ENCODE measurements at places on chromosomes 4 and X. TPM values are rescaled to one million over a fixed set of nuclear protein-coding genes. Genes with fewer than 3 reads are reported as not detected.

GRCh38 chr4:55604996-55605395, 13.0 kb upstream of the PDCL2 start:
- no peaks in the 10 kb centered on the region for H3K4me1 ChIP-seq
- H3K4me3 ChIP-seq = no peak overlapping the region
- H3K27me3 ChIP-seq = no peaks in the 10 kb centered on the region
- no peaks in the 10 kb centered on the region for H3K36me3 ChIP-seq
- DNase-seq = no peak

GRCh38 chr4:130722361-130722760, 1626.4 kb downstream of the C4orf33 start:
- H3K36me3 ChIP-seq = no peaks in the 10 kb centered on the region
- H3K27ac ChIP-seq = no peak overlapping the region
- no peaks in the 10 kb centered on the region for H3K4me1 ChIP-seq
- DNase-seq = no peak

DNA sequence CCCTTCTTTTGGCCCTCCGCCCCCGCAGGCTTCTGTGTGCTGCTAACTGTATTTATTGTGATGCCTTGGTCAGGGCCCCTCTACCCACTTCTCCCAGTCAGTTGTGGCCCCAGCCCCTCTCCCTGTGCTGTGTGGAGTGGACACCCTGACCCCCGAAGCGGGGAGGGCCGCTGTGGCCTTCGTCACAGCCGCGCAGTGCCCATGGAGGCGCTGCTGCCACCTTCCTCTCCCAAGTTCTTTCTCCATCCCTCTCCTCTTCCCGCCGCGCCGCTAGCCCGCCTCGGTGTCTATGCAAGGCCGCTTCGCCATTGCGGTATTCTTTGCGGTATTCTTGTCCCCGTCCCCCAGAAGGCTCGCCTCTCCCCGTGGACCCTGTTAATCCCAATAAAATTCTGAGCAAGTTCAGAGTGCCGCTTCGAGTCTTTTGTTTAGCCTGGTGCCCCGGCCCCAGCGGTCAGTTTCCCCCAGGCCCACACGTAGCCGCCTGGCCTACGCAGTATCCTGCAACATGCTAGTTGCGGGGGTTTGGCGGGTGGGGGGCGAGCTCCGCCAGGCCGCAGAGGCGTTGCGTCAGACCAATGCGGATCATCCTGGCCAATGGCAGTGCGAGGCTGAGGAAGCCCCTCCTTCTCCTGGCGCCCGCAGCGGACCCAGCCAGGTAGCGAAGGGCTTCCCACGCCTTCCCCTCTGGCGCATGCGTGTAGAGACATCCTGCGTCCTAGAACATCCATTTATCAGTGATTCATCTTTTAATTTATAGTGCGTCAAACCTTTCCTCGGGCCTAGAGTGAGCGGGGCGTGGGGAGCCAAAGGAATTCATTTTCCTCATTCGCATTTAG, 5.6 kb upstream of the KANTR start:
- peak overlapping the region; percentile 72 for H3K4me3 ChIP-seq
- peak; percentile 92 for DNase-seq
- H3K4me1 ChIP-seq = peaks cover 4% of the 10 kb centered on the region
- peaks cover 4% of the 10 kb centered on the region for H3K27me3 ChIP-seq
- peaks cover 8% of the 10 kb centered on the region for H3K36me3 ChIP-seq

- H3K36me3 ChIP-seq = no peaks in the 10 kb centered on the region
- H3K27ac ChIP-seq = no peak overlapping the region
- no peaks in the 10 kb centered on the region for H3K27me3 ChIP-seq
- no peaks in the 10 kb centered on the region for H3K4me1 ChIP-seq
- H3K4me3 ChIP-seq = no peak overlapping the region
- no peak for DNase-seq
Measured at GRCh38 chr4:3044870-3045819, 29.2 kb downstream of the HTT-AS start.

- H3K36me3 ChIP-seq = no peaks in the 10 kb centered on the region
- no peak overlapping the region for H3K27ac ChIP-seq
- H3K27me3 ChIP-seq = no peaks in the 10 kb centered on the region
- no peaks in the 10 kb centered on the region for H3K4me1 ChIP-seq
- DNase-seq = no peak
Measured at GRCh38 chr4:114659386-114660008, 60.9 kb downstream of the UGT8 start.

DNA sequence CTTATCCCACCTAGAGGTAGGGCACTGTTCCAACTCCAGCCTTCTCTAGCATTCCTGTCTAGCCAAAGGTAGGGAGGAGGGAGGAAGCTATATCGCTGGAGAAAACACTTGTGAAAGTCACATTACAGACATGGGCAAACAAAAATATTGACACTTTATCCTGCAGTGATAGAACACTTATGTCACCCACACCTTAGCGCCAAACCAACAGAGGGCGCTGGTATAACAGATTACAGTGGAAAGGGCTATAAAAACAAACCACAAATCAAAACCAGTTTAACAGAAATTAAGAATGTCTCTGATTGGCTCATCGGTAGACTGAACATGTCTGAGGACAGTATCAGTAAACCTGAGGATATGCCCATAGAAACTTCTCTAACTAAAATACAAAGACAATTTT, 451.3 kb downstream of the TLL1 start:
- no peak overlapping the region for H3K4me3 ChIP-seq
- no peaks in the 10 kb centered on the region for H3K4me1 ChIP-seq
- no peaks in the 10 kb centered on the region for H3K27me3 ChIP-seq
- DNase-seq = no peak
- H3K36me3 ChIP-seq = no peaks in the 10 kb centered on the region

DNA sequence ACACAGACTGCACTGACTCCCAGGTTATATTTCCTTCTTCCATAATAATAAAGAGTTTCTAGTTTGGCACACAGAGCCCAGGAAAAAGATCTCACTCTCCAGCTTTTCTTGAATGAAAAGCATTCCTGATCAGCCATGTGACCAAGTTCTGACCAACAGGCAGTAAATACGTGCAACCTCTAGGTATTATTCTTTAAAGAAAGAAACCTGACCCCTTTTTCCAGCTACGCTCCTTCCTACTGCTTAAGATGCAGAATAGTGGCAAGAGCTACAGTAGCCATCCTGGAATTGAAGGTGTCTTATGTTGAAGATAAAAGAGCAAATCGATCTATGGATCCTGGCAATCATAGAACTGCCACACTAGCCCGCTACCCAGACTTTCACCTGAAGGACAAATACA, 76.7 kb downstream of the LRBA start:
- H3K4me3 ChIP-seq = no peak overlapping the region
- H3K4me1 ChIP-seq = no peaks in the 10 kb centered on the region
- H3K27ac ChIP-seq = peak overlapping the region; percentile 12
- no peaks in the 10 kb centered on the region for H3K36me3 ChIP-seq
- no peaks in the 10 kb centered on the region for H3K27me3 ChIP-seq
- DNase-seq = no peak

GRCh38 chr4:148216866-148217814, 225.1 kb downstream of the NR3C2 start:
- peak overlapping the region; percentile 68 for H3K4me3 ChIP-seq
- no peaks in the 10 kb centered on the region for H3K36me3 ChIP-seq
- H3K4me1 ChIP-seq = peaks cover 22% of the 10 kb centered on the region
- no peak for DNase-seq
- H3K27me3 ChIP-seq = no peaks in the 10 kb centered on the region
- H3K27ac ChIP-seq = no peak overlapping the region

DNA sequence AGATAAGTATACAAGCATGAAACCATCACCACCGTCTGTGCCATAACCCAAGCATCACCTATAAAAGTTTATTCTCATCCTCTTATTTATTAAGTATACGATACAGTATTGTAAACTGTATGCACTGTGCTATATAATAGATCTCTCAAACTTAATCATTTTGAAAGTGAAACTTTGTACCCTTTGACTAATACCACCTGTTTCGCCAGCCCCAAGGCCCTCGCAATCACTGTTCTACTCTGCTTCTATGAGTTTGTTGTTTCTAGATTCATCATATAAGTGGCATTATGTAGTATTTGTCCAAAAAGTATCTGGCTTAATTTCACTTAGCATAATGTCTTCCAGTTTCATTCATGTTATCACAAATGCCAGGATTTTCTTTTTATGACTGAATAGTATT, 72.1 kb upstream of the DOCK11 start:
- no peak for DNase-seq
- no peak overlapping the region for H3K4me3 ChIP-seq
- H3K4me1 ChIP-seq = no peaks in the 10 kb centered on the region
- no peak overlapping the region for H3K27ac ChIP-seq
- H3K36me3 ChIP-seq = no peaks in the 10 kb centered on the region

GRCh38 chr4:108311313-108311712, 142.6 kb upstream of the LEF1 start:
- H3K27me3 ChIP-seq = no peaks in the 10 kb centered on the region
- no peak for DNase-seq
- no peak overlapping the region for H3K27ac ChIP-seq
- no peaks in the 10 kb centered on the region for H3K36me3 ChIP-seq
- H3K4me1 ChIP-seq = no peaks in the 10 kb centered on the region

DNA sequence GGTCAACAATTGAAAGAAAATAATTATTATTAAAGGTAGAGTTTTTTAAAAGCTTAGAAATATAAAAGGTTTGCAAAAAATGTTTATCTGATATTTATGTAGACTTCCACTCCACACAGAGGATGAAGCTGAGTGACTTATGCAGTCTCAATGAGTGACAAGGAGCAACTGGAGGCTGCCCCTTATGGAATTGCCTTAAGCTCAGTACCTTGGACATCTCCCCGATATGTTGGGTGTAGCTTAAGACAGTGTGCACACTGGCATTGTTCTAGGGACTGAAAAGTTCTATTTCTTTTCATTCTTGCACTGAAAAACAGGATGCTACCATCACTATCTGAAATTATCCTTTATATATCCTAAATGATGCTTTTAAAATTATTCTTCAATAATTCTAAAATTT, 292.1 kb downstream of the PRDM5 start:
- no peak overlapping the region for H3K4me3 ChIP-seq
- H3K27ac ChIP-seq = no peak overlapping the region
- no peak for DNase-seq
- H3K36me3 ChIP-seq = no peaks in the 10 kb centered on the region
- no peaks in the 10 kb centered on the region for H3K27me3 ChIP-seq
- H3K4me1 ChIP-seq = no peaks in the 10 kb centered on the region

GRCh38 chr4:153364061-153364460, 19.6 kb downstream of the MND1 start:
- H3K27me3 ChIP-seq = no peaks in the 10 kb centered on the region
- no peaks in the 10 kb centered on the region for H3K4me1 ChIP-seq
- H3K4me3 ChIP-seq = no peak overlapping the region
- H3K27ac ChIP-seq = no peak overlapping the region

GRCh38 chrX:39152106-39152649, 350.9 kb downstream of the MID1IP1 start:
- no peaks in the 10 kb centered on the region for H3K36me3 ChIP-seq
- peak; percentile 49 for DNase-seq
- peaks cover 5% of the 10 kb centered on the region for H3K4me1 ChIP-seq
- H3K4me3 ChIP-seq = no peak overlapping the region
- peaks cover 4% of the 10 kb centered on the region for H3K27me3 ChIP-seq

- no peak overlapping the region for H3K4me3 ChIP-seq
- no peaks in the 10 kb centered on the region for H3K36me3 ChIP-seq
- no peaks in the 10 kb centered on the region for H3K4me1 ChIP-seq
Measured at GRCh38 chr4:38568768-38569167, 95.2 kb upstream of the KLF3 start.

GRCh38 chr4:106165351-106166010, 150.5 kb downstream of the TBCK start:
- peaks cover 3% of the 10 kb centered on the region for H3K36me3 ChIP-seq
- no peak for DNase-seq
- no peaks in the 10 kb centered on the region for H3K4me1 ChIP-seq
- no peak overlapping the region for H3K27ac ChIP-seq

- H3K4me3 ChIP-seq = no peak overlapping the region
- no peak for DNase-seq
- no peaks in the 10 kb centered on the region for H3K36me3 ChIP-seq
- H3K27ac ChIP-seq = no peak overlapping the region
- H3K4me1 ChIP-seq = no peaks in the 10 kb centered on the region
- no peaks in the 10 kb centered on the region for H3K27me3 ChIP-seq
Measured at GRCh38 chr4:107734120-107734519, 14.1 kb upstream of the PAPSS1 start.

GRCh38 chr4:31655328-31655727, 935.2 kb downstream of the PCDH7 start:
- no peak overlapping the region for H3K27ac ChIP-seq
- H3K36me3 ChIP-seq = no peaks in the 10 kb centered on the region
- no peaks in the 10 kb centered on the region for H3K27me3 ChIP-seq
- no peak for DNase-seq
- no peaks in the 10 kb centered on the region for H3K4me1 ChIP-seq

DNA sequence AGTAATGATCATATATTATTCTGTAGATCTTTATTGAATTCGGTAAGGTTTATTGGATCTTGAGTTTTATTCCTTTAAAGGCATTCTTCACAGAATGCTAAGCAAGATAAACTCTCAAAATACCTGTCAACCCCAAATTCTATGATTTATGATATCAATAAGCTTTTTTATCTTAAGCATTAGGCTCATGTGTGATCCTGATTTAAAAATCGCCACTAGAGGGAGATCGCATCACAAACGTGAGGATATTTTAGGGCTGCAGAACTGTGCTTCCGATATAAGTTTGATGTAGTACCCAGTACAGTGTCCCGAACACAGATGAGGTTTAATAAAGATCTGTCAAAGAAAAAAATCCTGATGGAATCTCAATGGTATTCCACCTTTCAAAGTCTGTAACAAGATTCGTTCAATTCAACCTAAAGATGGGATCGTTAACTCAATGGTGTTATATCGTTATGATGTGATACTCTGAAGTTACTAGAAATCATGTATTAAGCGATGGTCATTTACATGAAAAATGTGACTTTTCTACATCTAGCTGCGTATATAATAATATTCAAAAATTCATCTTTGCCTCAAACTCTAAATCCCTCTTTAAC, 169.0 kb downstream of the CORIN start:
- DNase-seq = no peak
- H3K4me1 ChIP-seq = no peaks in the 10 kb centered on the region
- H3K27ac ChIP-seq = no peak overlapping the region

SH3D19 gene
- total RNA-seq = 36.8 TPM

MUC7 gene
- not detected for total RNA-seq

SSX3 gene
- not detected for total RNA-seq

USP51 gene
- 4.6 TPM for total RNA-seq

SOD3 gene
- total RNA-seq = 193 TPM

DDX60 gene
- total RNA-seq = 31.6 TPM
